ENCODE measurements at places on chromosomes 2 and 18. TPM values are rescaled to one million over a fixed set of nuclear protein-coding genes. Genes with fewer than 3 reads are reported as not detected.

Gene ABCB11
- total RNA-seq: 0.02 TPM

Gene COL3A1
- 0.28 TPM for total RNA-seq

Gene KCNG3
- 0.84 TPM for total RNA-seq

Gene MTA3
- total RNA-seq: 30.6 TPM

Gene CCL20
- 5.9 TPM for total RNA-seq

Gene ALPG
- 0.22 TPM for total RNA-seq

Gene DNAH7
- total RNA-seq: 0.59 TPM

Gene GPR55
- not detected for total RNA-seq

Gene UGT1A4
- not detected for total RNA-seq

Gene SERPINB11
- total RNA-seq: not detected

Gene IL36A
- total RNA-seq: not detected

Gene CCDC148
- total RNA-seq: 0.31 TPM

Gene L3MBTL4
- not detected for total RNA-seq

Gene C2orf15
- 0.99 TPM for total RNA-seq

Gene GULP1
- total RNA-seq: 41.1 TPM

Gene SLC4A3
- 3.7 TPM for total RNA-seq

Gene RABL2A
- 8.5 TPM for total RNA-seq

Gene AP1S3
- total RNA-seq: 35.4 TPM

Gene NT5C1B
- total RNA-seq: not detected

Gene KANSL1L
- total RNA-seq: 0.62 TPM

Gene UGT1A5
- not detected for total RNA-seq

Gene SLC11A1
- 0.20 TPM for total RNA-seq

Gene ECEL1
- 0.20 TPM for total RNA-seq

Gene ALPP
- total RNA-seq: 2.7 TPM

Gene ATP6V1B1
- 2.0 TPM for total RNA-seq

Gene IL36RN
- total RNA-seq: 0.13 TPM

Gene UBXN2A
- 15.6 TPM for total RNA-seq

Gene KIAA2012
- not detected for total RNA-seq

Gene DSG4
- not detected for total RNA-seq

Gene TOGARAM2
- not detected for total RNA-seq

Gene SEMA4C
- 25.7 TPM for total RNA-seq
